EL (cell line): ENCODE measurements at places on chromosomes 1 and 21.

DNA sequence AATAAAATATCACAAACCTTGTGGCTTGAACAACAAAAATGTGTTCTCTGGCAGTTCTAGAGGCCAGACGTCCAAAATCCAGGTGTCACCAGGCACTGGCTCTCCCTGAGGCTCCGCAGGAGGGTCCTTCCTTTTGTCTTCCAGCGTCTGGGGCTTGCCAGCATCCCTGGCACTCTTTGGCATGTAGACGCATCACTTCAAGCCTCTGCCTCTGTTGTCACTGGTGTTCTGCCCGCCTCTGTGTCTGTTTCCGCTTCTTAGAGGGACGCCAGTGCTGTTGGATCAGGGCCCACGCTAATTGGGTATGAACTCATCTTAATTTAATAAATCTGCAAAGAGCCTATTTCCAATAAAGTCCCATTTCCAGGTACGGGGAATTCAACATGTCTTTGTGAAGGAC lies 273.7 kb upstream of the C1orf174 start:
- DNase-seq: no peak

- DNase-seq: peak; percentile 9
Observed at GRCh38 chr1:200238311-200238710, 171.5 kb downstream of the ZNF281 start.

- DNase-seq: no peak
Observed at GRCh38 chr21:18467715-18468114, 64.1 kb upstream of the TMPRSS15 start.

DNA sequence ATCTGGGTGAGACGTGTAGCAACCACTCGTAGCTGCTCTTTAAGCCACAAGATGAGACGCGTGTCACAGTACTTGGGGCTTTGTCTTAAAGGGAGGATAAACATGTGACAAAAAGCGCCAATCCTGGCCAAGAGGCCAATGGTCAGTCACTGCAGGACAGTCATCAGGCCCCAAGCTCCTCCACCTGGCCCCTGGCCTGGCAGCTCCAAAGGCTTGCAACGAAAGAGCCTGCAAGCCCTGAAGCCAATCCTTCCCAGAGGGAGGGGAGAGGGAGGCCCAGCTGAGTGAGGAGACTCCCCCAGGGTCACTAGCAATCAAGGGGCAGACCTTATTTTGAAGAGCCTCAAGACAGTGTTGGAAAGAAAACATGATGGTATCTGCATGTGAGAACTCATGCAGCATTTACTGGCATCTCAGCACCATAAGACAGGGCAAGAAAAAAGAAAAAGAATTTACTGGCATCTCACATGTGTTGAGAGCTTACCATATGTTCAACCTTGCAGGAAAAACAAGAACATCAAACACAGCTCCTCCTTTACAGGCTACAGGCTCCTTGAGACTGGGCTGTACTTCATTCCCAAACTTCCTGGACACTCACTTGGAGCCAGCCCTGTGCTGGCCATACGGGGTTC lies 11.4 kb downstream of the GLIS1 start:
- DNase-seq: no peak

DNA sequence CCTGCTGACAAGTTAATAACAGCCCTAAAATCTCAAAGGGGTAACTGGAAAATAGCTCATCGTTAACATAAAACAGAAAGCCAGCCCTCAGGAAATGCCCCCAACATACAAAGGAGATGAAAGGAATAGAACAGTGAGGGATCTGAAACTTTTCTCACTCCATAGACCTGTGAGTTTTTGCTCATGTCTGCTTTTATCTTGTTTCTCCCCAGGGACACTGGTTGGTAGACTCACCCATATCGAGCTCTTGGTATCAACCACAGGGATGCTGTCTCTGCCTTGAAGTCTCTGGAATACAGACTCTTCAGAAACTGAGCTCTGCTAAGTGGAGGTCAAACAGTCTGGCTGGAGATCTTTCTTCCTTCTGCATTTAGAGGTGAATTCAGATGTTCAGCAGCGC lies 77.4 kb upstream of the CAMK1G start:
- DNase-seq: no peak

GRCh38 chr1:234843946-234844345 lies 234.0 kb upstream of the IRF2BP2 start:
- DNase-seq: no peak

DNA sequence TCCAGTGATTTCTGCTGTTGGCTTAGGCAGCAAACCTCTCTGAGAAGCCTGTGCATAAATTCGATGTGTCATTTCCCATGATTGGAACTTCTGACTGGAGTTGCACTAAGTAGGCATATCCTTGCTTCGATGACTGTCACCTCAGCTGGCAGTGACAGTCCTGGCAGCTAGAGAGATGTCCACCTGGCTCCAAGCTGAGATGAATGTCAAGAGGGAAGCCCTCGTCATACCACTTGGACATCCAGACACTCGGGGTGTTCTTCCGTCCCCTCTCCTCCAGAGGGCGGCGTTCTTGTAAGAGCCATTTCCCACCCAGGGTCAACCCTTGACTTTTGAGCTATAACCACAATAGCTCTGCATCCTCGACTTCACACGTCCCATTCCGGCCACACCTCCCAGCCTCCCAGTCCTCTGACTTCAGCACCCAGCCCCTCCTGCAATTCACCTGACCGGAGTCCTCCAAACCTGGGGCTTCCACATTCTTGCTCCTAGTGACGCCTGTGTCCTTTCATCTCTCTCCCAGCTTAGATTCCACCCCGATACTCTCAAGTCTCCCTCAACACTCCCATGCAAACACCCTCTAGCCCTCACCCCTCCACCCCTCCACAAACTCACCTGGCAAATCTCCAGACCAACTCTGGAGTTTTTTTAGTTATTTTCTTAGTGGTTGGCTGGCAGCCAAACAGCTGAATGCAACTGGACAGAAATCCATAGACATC lies 17.3 kb downstream of the CA6 start:
- peak; percentile 56 for DNase-seq

DNA sequence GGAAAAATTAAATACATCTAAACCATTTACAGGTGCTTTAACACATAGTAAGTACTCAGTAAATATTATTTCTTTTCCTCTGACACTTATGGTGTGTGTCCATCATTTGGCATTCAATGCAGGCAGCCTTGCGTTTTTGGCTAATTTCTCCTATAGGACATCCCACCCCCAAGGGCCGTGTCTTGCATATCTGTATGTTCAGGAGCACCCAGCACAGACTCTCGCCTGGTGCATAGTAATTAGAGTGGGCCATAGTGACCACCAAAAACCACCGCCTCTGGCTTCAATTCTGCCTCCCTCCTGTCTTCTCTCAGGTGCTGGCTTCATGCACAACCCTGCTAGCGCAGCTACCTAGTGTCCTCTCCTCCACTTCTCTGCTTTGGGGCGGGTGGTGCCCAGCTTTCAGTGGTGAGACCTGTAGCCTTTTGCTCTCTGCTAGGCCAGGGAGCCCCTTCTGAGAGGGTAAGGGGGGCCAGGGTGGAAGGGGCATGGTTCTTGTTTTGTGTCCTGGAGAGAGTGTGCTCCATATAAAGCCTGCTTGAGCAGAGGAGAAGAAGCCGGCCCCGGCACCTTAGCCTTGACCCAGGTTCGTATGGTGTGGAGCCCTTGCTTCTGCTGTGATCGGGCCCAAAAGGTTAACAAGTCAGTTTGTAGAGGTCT lies 33.4 kb downstream of the BATF3 start:
- no peak for DNase-seq

DNA sequence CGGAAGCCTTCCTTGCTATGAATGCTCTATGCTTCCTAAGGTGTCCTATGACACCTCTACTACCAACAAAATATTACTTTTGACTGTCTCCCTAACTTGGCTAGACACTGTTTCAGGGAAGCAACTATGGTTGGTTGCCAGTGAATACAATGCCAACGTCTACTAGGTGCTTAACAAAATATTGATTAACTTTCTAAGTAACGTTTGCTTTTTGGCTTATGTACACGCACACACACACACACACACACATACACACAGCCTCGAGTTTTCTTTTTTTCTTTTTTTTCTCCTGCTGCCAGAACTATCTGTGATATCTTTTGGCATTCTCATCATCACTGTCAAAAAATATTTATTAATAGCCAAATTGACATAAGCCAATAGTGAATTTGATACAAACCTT lies 864.0 kb downstream of the PLA2G4A start:
- DNase-seq: no peak

DNA sequence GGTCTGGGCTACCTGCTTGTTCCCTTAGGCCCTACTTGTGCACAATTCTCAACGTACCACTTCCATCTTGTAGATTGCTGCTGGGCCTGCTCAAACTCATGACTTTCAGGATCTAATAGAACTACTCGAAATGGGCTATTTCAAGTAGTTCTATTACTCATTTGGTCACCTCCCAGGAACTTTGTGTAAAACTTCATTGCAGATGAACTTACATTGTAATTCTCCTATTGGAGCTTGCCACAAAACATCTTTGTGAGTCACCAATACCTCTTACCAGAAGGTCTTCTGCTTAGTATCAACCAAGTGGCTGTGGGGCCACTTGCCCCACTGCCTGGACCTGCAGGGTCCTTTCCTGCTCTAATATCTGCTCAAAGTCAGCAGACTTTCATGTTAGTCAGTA lies 10.7 kb upstream of the MYOCOS start:
- DNase-seq: no peak

GRCh38 chr1:162281426-162281825 lies 95.2 kb downstream of the SPATA46 start:
- no peak for DNase-seq

GRCh38 chr1:164516591-164516990 lies 42.4 kb upstream of the PBX1 start:
- DNase-seq: no peak

DNA sequence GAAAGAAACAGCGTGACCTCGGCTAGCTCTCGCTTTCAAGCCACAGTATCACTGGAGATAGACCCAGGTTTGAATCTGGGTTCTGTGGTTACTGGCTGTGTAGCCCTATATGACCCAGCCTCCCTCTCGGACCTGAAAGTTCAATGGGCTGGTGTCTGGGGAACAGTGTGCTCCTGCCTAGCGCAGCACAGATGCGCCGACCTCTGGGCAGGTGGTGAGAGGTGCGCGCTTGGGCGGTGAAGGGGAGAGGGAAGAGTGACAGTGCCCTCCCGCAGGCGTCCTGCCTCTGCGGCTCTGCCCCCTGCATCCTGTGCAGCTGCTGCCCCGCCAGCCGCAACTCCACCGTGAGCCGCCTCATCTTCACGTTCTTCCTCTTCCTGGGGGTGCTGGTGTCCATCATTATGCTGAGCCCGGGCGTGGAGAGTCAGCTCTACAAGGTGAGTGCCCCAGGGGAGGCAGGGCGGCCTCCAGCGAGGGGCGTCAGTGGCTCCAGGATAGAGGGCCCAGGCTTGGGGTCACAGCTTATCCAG lies 10.5 kb downstream of the SERINC2 start:
- no peak for DNase-seq

- DNase-seq: peak; percentile 75
Observed at GRCh38 chr1:101293461-101294051, 56.7 kb downstream of the S1PR1 start.

DNA sequence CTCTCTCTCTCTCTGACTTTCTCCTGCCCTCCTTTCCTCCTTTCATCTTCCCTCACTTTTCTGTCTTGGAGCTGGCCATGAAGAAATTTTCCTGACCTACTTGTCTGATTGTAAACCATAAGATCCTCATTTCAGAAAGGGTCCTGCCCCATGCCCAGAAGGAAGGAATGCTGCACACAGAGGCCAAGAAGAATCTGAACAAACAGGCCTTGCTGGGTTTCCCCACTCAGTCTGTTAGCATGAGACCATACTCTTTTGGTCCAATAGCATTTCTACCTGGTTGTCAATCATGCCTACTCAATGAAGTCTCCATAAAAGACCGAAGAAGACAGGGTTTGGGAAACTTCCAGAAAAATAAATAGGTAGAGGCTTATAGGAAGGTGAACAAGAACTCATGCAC lies 128.7 kb downstream of the MAB21L3 start:
- no peak for DNase-seq

DNA sequence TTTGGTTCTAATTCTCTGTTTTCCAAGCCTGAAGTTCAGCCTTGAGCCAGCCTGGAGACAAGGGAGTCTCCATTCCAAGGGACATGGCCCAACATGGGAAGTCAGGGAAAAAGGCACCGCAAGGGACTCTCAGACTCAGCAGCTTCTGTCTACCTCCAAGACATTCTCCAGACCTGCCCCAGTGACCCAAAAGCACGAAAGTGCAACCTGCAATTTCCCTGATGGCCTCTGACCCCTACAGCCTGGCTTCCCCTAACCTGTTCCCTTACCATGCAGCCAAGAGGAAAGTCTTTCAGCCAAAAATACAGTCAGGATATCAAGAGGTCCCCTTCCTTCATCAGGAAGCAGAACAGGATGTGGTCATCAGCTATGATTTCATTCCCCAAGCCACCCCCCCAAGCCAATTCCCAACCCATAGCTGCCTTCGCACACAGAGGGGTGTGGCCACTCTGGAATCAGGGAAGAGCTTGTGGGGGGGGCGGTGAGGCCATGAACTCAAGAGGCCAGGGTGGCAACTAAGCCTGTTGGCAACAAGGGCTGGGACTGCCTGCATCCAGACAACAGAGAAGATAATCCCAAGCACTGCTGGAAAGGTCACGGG lies 59.2 kb downstream of the TIAM1 start:
- peak; percentile 69 for DNase-seq

- DNase-seq: peak; percentile 47
Observed at GRCh38 chr1:55965981-55966461, 613.3 kb downstream of the PLPP3 start.

GRCh38 chr1:224751624-224752311 lies 135.7 kb downstream of the CNIH3 start:
- DNase-seq: no peak

DNA sequence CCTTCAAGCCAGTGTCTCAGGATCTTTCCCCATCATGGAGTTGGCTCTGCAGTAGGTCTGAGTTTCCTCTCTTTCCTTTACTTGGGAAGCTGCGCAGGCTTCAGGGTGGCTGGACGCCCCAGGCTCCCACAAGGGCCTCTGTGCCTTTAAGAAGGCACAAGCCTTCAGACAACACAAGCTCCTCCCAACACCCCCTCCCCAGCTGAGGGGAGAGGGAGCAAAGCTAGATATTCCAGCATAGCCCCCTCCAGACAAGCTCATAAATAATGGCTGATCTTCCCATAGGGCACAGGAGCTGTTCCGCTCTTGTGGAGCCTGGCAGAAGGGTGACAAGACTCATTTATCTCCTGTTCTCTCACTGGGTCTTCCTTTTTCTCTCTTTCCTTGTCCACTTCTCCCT lies 27.9 kb upstream of the ATP2B4 start:
- DNase-seq: no peak

- no peak for DNase-seq
Observed at GRCh38 chr21:34567604-34568155, 47.2 kb downstream of the RCAN1 start.
